Ascending aorta (tissue), 2 donors: ENCODE measurements at places on chromosomes 11 and 22. TPM values are rescaled to one million over a fixed set of nuclear protein-coding genes. Genes with fewer than 3 reads are reported as not detected.

SLC25A45 gene
- total RNA-seq, result 11.4 TPM

DNA sequence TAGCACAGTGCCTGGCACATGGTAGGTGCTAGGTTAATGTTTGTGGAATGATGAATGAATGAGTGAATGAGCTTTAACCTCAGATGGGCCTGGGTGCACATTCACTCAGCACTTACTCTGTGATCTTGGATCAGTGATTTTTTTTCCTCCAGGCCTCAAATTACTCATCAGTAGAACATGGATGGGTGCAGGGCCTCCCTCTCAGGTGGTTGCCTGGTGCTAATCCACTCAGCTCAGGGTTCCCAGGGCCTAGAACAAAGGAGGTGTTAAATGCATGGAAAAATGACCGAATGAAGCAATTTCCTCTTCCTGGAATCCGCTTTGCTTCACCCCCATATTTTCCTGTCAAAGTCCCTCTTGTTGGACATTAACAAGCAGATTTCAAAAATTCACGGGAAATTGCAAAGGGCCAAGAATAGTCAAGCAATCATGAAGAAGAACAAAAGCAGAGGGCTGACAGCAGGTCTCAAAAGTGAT, 93.5 kb downstream of the MYEOV start:
- DNase-seq, result no peak

GRCh38 chr11:86117001-86117711, 48.3 kb upstream of the PICALM start:
- no peak for DNase-seq

- no peak for DNase-seq
Measured at GRCh38 chr11:83661491-83662350, 375.6 kb upstream of the CCDC90B start.

- no peak for DNase-seq
Measured at GRCh38 chr22:19604711-19605268, 80.6 kb upstream of the CLDN5 start.

GRCh38 chr11:66142370-66143263, 72.5 kb downstream of the PACS1 start:
- DNase-seq, result no peak

GRCh38 chr22:50423956-50424355, 50.9 kb downstream of the SBF1 start:
- no peak for DNase-seq

GRCh38 chr11:34916843-34917770, 689 bp downstream of the PDHX start:
- no peak for DNase-seq

DNA sequence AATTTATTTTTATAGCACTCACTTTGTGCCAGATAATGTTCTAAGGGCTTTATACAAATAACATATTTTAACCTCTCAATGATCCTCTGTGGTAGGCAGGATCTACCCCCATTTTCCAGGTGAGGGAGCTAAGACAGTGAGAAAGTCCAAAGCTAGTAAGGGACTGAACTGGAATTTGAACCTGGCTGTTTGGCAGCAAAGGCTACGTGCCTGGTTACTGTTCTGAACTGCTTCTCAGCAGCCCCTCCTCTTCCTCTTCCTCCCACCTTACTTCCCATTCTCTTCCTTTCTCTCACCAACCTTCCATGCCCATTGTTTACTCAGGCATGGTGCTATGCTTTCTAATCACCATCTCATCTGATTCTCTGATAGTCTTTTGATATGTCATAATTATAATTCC, 82.0 kb downstream of the INSC start:
- DNase-seq, result no peak

GRCh38 chr11:47055534-47055933, 119.0 kb downstream of the CSTPP1 start:
- no peak for DNase-seq

HPX gene
- total RNA-seq, result 16.8 TPM

KDM4D gene
- not detected for total RNA-seq

DNA sequence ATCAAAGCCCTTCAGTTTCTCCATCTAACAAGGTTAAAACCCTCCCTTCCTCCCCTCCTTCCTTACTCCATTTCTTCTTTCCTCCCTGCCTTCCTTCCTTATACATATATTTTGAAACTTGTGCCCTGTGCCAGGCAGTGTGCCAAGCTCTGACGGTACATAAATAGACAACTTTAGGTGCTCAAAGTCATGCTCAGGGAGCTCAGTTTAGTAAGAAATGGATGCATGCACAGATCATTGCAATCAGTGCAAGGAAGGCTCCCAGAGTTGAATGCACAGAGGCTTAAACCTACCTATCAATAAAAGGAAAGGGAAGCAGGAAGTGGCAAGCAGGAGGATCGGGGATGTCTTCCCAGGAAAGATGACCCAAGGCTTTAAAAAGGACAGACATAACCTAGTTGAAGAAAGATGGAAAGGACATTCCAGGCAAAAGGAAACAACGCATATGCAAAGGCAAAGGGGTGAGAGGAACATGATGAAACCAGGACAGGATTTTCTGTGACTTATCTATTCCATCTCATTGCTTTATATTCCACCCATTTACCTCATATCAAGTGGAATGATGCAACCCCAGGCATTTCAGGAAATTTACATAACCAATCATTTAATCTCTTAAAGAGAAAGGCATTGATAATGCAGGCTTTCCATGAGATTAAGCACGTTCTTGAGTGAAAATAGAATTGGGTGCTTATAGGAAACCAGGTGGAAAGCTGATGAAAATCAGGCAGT, 13.2 kb downstream of the FZD4 start:
- no peak for DNase-seq

F2 gene
- 2.6 TPM for total RNA-seq

DNA sequence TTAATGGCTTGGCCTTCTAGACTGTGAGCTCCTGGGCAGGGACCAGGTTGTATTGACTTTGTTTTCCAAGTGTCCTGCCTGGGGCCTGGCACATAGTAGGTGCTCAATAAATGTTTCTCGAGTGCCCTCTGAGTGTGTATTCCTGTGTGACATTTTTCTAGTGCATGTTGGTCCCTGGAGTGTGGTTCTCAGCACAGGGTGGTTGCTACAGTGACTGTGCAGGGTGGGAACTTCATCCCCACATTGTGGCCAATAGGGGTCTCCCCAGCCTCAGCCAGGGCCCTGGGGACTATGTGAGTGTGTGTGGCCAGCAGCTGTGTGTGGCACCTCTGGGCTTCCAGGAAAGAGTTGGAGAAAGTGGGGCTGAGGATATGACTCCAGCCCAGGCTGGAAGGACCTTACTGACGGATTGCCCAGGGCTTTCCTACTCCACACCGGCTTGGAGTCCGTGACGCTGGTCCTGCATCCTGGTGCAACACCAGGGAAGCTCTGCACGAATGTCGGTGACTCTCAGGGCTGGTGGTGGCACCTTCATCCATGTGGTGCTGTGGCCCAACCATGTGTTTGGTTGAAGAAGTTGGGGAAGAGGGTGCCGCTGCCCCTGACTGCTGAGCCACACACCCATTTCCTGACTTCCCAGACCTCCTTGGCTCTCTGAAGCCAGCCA, 9.0 kb upstream of the MARK2 start:
- no peak for DNase-seq

BIK gene
- not detected for total RNA-seq

GRCh38 chr11:31887180-31887579, 76.1 kb upstream of the PAX6 start:
- DNase-seq, result no peak

DNA sequence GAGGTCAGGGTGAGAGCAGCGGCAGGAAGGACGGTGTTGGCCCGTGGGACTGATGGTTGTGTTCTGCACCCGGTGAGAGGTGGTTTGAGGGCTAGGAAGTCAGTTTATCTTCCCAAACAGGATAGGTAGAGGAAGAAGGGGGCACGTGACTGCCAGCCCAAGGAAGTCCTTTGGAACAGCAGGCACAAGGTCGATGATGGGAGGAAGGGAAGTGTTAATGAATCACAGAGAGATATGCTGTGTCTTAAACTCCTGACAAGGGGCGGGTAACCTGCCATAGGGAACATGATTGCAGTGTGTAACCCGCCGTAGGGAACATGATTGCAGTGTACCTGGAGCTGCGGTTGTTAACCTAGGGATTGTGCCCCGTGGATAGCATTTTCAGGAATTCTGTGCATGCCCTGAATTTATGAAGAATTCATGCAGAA, 49.0 kb downstream of the PRR5L start:
- no peak for DNase-seq

- DNase-seq, result no peak
Measured at GRCh38 chr11:78338138-78338537, 79.5 kb downstream of the GAB2 start.

- no peak for DNase-seq
Measured at GRCh38 chr22:39617970-39618757, 47.6 kb downstream of the CACNA1I start.

GRCh38 chr11:106681435-106681834, 336.8 kb downstream of the GUCY1A2 start:
- no peak for DNase-seq

- DNase-seq, result no peak
Measured at GRCh38 chr22:20173246-20173645, 22.4 kb upstream of the CCDC188 start.
